ENCODE measurements at places on chromosomes 6 and 20. TPM values are rescaled to one million over a fixed set of nuclear protein-coding genes. Genes with fewer than 3 reads are reported as not detected.
A peak's percentile ranks its signal among the peaks of the same experiment; 100 is the strongest.

DNA sequence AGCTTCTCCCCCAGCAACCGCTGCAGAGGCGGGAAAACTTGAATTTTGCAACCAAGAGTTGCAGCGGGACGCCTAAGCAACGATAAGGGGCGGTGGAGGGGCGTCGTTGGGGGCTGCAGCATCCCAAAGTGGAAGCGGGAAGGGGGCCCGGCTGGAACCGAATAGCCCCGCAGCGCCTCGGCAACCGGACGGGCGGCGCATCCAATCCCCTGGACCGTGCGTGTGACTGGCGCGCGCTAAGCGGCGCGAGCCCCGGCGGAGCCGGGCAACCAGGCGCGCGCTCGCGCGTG is 670 bp upstream of the PARD6B start:
- no peak for DNase-seq
- H3K4me3 ChIP-seq: peak overlapping the region; percentile 64
- peaks cover 3% of the 10 kb centered on the region for H3K36me3 ChIP-seq
- peaks cover 88% of the 10 kb centered on the region for H3K4me1 ChIP-seq

GRCh38 chr6:163646133-163646532 is 231.6 kb downstream of the QKI start:
- no peak for DNase-seq
- no peak overlapping the region for H3K4me3 ChIP-seq
- no peaks in the 10 kb centered on the region for H3K27me3 ChIP-seq
- H3K36me3 ChIP-seq: no peaks in the 10 kb centered on the region
- H3K27ac ChIP-seq: peak overlapping the region; percentile 7

GRCh38 chr6:10163203-10163962 is 251.5 kb downstream of the TFAP2A start:
- no peak for DNase-seq
- H3K4me1 ChIP-seq: peaks cover 4% of the 10 kb centered on the region
- no peaks in the 10 kb centered on the region for H3K27me3 ChIP-seq
- H3K4me3 ChIP-seq: peak overlapping the region; percentile 46

DNA sequence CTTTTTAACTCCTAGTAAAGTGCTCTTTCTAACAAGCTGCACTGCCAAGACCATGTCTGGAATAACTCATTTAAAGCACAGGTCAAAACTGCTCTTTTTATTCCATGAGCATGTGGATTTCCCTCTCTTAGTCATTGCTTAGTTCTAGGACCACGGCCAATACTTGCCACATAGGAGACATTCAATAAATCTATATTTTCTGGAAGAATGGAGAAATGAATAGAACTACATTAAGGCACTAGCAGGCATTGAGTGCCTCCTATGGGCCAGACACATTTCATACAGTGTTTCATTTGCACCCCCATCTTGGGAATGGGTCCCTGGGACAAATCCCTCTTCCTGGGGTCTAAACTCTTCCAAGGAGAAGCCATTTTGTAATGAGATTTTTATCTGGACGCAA is 552.8 kb upstream of the CITED2 start:
- no peak overlapping the region for H3K27ac ChIP-seq
- H3K36me3 ChIP-seq: no peaks in the 10 kb centered on the region
- no peak overlapping the region for H3K4me3 ChIP-seq
- no peak for DNase-seq
- no peaks in the 10 kb centered on the region for H3K4me1 ChIP-seq
- no peaks in the 10 kb centered on the region for H3K27me3 ChIP-seq

GRCh38 chr6:150150458-150150820 is 7.6 kb downstream of the PPP1R14C start:
- H3K27me3 ChIP-seq: no peaks in the 10 kb centered on the region
- H3K36me3 ChIP-seq: no peaks in the 10 kb centered on the region
- no peak overlapping the region for H3K4me3 ChIP-seq
- peaks cover 59% of the 10 kb centered on the region for H3K4me1 ChIP-seq
- DNase-seq: no peak
- no peak overlapping the region for H3K27ac ChIP-seq

CAP2 gene
- 2.9 TPM for total RNA-seq

RBPJL gene
- not detected for total RNA-seq

All from esophagus squamous epithelium (tissue), 5 donors.